Colonic mucosa (tissue), 4 donors: ENCODE measurements at places on chromosomes 7 and 10. TPM values are rescaled to one million over a fixed set of nuclear protein-coding genes. Genes with fewer than 3 reads are reported as not detected.

Gene PNLIPRP3
- total RNA-seq = not detected

Gene MRLN
- not detected for total RNA-seq

Gene ZNHIT1
- total RNA-seq = 85.7 TPM

Gene CALML5
- not detected for total RNA-seq

Gene HKDC1
- 19.0 TPM for total RNA-seq

Gene GPC2
- 7.6 TPM for total RNA-seq

Gene NEUROG3
- total RNA-seq = 4.0 TPM

Gene RPEL1
- not detected for total RNA-seq

Gene RNF32
- total RNA-seq = 2.0 TPM

GRCh38 chr10:99527526-99528493 lies 4.9 kb upstream of the NKX2-3 start:
- H3K27me3 ChIP-seq = peaks cover 83% of the 10 kb centered on the region
- no peak for DNase-seq
- peaks cover 2% of the 10 kb centered on the region for H3K4me1 ChIP-seq
- H3K36me3 ChIP-seq = no peaks in the 10 kb centered on the region
- peak overlapping the region; percentile 79 for H3K27ac ChIP-seq

- no peaks in the 10 kb centered on the region for H3K27me3 ChIP-seq
- no peaks in the 10 kb centered on the region for H3K4me1 ChIP-seq
- H3K4me3 ChIP-seq = no peak overlapping the region
- DNase-seq = no peak
- H3K27ac ChIP-seq = no peak overlapping the region
Measured at GRCh38 chr7:80533287-80533686, 21.4 kb upstream of the GNAT3 start.

DNA sequence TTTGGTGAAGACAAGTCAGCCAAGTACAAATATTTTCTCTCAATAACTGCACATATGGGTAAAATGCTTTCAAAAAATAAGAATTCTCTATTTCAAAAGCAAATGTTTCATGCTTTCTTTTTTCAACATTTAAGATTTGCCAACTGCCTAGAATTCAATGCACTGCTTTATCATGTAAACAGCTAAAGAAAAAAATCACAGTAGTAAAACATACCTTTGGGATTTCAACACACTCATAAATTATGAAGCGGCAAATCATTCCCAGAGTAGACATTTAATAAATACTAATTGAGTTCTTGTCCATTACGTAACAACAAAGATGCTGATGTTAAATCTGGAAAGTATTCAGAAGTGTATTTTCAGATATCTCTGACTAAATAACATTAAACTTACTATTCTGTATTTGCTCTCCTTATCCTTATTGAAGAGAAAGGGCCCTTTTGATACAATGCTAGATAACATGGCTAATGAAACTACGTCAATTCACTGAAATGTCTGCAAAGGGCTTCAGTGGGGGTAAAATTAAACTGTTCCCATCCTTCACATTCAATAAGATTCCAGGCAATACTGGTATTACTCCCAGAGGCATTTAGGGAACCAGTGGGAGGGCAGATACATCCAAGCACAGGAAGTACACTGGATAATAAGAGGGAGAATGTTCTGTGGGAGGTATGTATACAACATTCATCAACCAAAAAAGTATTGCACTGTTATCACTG lies 13.9 kb downstream of the NAPEPLD start:
- H3K27me3 ChIP-seq = no peaks in the 10 kb centered on the region
- no peaks in the 10 kb centered on the region for H3K4me1 ChIP-seq
- no peak overlapping the region for H3K4me3 ChIP-seq
- H3K27ac ChIP-seq = no peak overlapping the region
- H3K36me3 ChIP-seq = no peaks in the 10 kb centered on the region

DNA sequence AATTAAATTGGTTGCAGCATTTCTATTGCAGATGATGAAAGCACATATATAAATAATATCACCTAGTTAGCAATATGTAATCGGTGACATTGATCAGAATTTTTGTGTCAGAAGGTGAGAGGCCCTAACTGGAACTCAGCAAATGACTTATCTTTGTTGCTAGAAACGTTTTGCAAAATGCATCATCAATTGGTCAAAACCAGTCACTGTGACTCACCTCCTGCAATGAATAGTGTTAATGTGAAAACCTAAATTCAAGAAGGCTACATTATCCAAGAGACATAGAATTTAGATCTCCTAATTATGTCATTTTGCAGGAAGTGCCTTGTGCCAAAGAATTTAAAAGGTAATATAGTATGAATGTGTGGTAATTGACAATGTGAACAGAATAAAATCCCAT lies 9.8 kb upstream of the PNLIPRP3 start:
- H3K27me3 ChIP-seq = no peaks in the 10 kb centered on the region
- no peak overlapping the region for H3K4me3 ChIP-seq
- no peak overlapping the region for H3K27ac ChIP-seq
- H3K36me3 ChIP-seq = no peaks in the 10 kb centered on the region
- DNase-seq = no peak
- no peaks in the 10 kb centered on the region for H3K4me1 ChIP-seq

DNA sequence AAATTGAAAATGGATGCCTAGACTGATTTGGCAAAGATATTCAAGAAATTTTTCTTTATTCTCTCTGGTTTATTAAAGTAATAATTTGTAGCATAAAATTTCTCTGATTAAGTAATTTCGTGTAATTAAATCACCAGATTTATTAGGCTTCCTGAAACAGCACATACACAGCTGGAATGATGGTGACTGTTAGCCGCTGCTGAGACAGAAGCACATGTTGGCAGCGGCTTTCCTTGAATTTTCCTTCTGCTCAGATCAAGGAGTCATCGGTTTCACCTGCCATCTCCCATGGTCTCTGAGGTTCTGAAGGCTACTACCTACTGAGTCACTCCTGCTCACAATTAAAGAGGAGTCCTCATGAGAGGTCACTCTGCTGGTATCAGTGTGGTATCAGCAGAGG lies 101.5 kb downstream of the GFRA1 start:
- H3K4me3 ChIP-seq = no peak overlapping the region
- no peak overlapping the region for H3K27ac ChIP-seq
- DNase-seq = no peak
- no peaks in the 10 kb centered on the region for H3K4me1 ChIP-seq

DNA sequence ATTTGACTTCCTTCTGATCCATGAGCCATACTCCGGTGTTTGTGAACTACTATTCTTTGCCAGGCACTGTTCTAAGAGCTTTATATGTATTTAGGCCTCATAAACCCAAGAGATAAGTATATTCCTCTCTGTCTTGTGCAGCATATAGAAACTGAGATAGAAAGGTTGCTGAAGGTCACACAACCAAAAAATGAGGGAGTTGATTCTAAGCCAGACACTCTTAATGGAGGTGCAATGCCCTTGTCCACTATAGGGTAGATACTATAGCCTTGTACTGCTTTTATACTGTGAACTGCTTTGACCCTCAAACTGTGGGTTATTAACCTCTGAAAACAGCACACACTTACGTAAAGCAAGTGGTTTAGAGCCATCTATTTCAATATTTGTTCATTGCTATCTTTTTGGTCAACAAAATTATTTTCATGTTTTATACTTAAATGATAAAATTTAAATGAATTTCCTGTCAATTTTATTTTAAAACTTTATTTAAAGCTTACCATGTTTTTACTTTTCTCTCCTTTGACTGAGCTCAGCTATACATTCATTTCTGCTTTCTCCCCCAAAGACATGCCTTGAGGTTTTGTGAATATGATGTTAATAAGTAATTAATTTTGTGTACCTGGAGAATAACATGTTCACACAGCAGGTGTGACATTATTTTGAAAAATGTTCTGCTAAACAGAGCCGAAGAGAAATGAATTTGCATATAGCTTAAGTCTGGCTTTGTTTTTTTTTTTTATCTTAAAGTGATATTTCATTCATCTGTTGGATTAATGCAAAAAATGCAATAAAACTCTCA lies 687.3 kb downstream of the DNAJB9 start:
- H3K27me3 ChIP-seq = no peaks in the 10 kb centered on the region
- no peaks in the 10 kb centered on the region for H3K36me3 ChIP-seq
- no peaks in the 10 kb centered on the region for H3K4me1 ChIP-seq
- no peak overlapping the region for H3K27ac ChIP-seq
- no peak for DNase-seq

GRCh38 chr7:129859183-129859582 lies 93.6 kb downstream of the UBE2H start:
- no peaks in the 10 kb centered on the region for H3K4me1 ChIP-seq
- H3K4me3 ChIP-seq = no peak overlapping the region
- H3K36me3 ChIP-seq = no peaks in the 10 kb centered on the region
- H3K27me3 ChIP-seq = no peaks in the 10 kb centered on the region

DNA sequence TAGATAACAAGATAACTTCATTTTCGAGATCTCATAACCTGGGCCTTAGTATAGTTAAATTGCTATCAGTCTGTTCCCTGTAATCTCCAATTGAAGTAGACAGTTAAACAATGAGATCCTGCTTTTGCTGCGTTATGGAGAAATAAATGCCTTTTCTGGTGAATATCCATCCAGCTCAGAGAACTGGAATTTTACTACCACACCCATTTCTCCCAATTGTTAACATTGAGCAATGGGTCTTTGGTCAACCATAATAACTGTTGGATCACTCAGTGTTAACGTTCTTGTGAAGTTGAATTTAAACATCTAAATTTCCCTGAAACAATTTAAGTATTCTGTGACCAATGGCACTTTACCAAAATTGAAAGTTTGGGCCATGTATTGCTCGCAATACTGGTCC lies 3.0 kb downstream of the CALU start:
- H3K4me1 ChIP-seq = peaks cover 9% of the 10 kb centered on the region
- H3K4me3 ChIP-seq = no peak overlapping the region
- no peaks in the 10 kb centered on the region for H3K27me3 ChIP-seq
- no peaks in the 10 kb centered on the region for H3K36me3 ChIP-seq

DNA sequence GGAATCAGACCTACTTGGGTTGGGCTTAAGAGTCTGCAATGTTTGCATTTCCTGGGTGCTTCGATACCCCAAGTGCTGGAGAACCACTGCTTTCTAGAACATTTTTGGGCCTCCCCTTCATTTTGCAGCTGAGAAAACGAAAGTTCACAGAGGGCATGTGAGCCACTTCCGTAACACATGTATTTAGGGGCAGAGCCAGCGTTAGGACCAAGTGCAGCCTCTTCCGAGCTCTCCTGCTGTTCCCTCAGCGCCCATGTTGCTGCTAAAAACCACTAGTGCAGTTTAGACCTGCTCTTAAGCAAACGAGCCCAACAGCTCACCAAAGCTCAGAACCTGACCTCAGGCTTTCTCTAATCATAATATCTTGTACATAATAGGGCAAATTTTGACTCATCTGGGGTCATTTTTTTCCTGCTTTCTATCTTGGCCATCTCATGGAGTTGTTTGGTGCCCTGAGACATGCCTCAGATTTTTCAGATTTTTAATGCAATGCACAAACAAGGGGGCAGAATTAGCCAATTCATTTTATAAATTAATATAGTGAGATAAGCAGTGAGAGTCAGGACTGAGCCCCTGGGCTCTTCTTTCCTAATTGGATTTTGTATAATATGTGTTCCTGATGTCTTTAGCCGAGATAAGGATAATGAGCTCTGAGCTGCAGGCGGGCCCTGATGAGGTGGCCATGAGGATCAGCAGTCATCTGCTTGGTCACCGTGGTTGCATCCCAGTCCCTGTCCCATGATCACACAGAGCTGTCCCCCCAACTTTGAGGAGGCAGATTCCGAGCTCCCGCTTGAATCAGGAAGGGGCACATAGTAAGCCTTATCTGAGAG lies 12.9 kb downstream of the BAG3 start:
- no peaks in the 10 kb centered on the region for H3K4me1 ChIP-seq
- peak overlapping the region; percentile 9 for H3K27ac ChIP-seq
- H3K4me3 ChIP-seq = no peak overlapping the region

GRCh38 chr7:33781167-33781566 lies 124.2 kb upstream of the BMPER start:
- H3K27me3 ChIP-seq = no peaks in the 10 kb centered on the region
- H3K27ac ChIP-seq = no peak overlapping the region
- H3K4me3 ChIP-seq = no peak overlapping the region

- peak overlapping the region; percentile 51 for H3K4me3 ChIP-seq
- no peaks in the 10 kb centered on the region for H3K36me3 ChIP-seq
- no peaks in the 10 kb centered on the region for H3K27me3 ChIP-seq
- H3K4me1 ChIP-seq = peaks cover 3% of the 10 kb centered on the region
- no peak for DNase-seq
Measured at GRCh38 chr10:94363251-94363565, 469 bp upstream of the NOC3L start.

DNA sequence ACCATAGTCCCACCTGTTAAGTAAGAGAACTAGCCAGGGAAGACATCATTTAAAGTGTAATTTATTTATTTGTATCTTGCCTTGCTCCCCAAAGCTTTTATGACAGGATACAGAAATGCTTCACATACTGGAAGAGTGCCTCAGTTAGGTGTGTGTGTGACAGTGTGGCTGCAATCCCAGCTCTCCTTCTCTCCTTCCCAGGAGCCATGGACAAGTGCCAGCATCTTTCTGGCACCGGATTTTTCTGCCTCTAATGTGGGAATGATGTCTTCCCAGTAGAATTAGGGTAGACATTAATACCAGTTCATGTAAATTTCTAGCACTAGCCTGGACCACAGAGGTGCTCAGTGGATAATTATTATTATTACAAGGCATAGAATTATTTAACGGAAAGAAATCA lies 30.3 kb upstream of the ATXN7L1 start:
- no peaks in the 10 kb centered on the region for H3K4me1 ChIP-seq
- no peak for DNase-seq
- H3K4me3 ChIP-seq = no peak overlapping the region
- no peaks in the 10 kb centered on the region for H3K27me3 ChIP-seq

- no peak overlapping the region for H3K4me3 ChIP-seq
- no peak overlapping the region for H3K27ac ChIP-seq
- H3K27me3 ChIP-seq = no peaks in the 10 kb centered on the region
- H3K36me3 ChIP-seq = no peaks in the 10 kb centered on the region
- DNase-seq = no peak
- H3K4me1 ChIP-seq = no peaks in the 10 kb centered on the region
Measured at GRCh38 chr10:102827597-102827975, 9.6 kb downstream of the CYP17A1 start.

GRCh38 chr7:134945691-134946090 lies 40.6 kb upstream of the AGBL3 start:
- no peaks in the 10 kb centered on the region for H3K27me3 ChIP-seq
- no peak for DNase-seq
- no peaks in the 10 kb centered on the region for H3K36me3 ChIP-seq
- no peak overlapping the region for H3K4me3 ChIP-seq
- H3K27ac ChIP-seq = no peak overlapping the region

DNA sequence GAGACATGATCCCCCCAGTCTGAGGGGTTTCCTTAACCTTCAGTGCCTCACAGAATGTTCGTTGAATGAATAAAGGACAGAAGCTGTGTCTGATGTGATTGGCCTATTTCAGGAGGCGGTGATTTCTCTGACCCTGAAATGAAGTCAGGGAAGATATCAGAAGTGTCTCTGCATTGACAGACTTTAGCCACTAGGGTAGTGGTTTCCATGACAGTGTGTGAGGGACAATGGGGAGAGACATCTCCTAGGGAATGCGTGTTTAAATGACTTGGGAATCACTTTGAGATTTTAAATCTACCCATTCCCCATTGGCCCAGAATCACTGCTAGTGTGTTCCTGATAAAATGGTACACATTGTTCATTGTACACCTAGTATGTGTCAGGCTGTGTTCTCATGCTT lies 132.0 kb downstream of the CFAP58 start:
- no peak overlapping the region for H3K4me3 ChIP-seq
- no peaks in the 10 kb centered on the region for H3K36me3 ChIP-seq
- H3K27me3 ChIP-seq = no peaks in the 10 kb centered on the region
- H3K4me1 ChIP-seq = no peaks in the 10 kb centered on the region
